ENCODE measurements at places on chromosomes 5 and 9. TPM values are rescaled to one million over a fixed set of nuclear protein-coding genes. Genes with fewer than 3 reads are reported as not detected.

Gene IQGAP2
- total RNA-seq = 22.5 TPM

Gene SHISAL2B
- 5.0 TPM for total RNA-seq

- DNase-seq = no peak
Observed at GRCh38 chr9:82062245-82062644, 73.7 kb downstream of the SPATA31D1 start.

DNA sequence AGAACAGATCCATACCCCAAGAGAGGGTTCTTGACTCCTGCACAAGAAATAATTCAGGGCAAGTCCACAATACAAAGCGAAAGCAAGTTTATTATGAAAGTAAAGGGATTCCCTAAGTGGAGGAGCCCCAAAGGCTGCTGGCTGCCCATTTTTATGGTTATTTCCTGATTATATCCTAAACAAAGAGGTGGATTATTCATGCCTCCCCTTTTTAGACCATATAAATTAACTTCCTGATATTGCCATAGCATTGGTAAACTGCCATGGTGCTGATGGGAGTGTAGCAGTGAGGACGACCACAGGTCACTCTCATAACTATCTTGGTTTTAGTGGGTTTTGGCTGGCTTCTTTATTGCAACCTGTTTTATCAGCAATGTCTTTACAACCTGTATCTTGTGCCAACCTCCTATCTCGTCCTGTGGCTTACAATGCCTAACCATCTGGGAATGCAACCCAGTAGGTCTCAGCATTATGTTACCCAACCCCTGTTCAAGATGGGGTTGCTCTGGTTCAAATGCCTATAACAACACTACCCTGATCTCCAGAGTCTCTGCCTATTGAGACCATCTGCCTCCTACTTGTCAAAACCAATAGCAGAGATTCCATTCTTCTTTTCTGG lies 154.4 kb upstream of the GRAMD2B start:
- DNase-seq = no peak

- peak; percentile 42 for DNase-seq
Observed at GRCh38 chr5:14178671-14179211, 35.6 kb downstream of the TRIO start.

All from H9 (cell line).